ENCODE measurements at places on chromosomes 2 and 18.

- DNase-seq, result no peak
These were observed 211.8 kb downstream of the SLC8A1 start for GRCh38 chr2:40240070-40240469.

DNA sequence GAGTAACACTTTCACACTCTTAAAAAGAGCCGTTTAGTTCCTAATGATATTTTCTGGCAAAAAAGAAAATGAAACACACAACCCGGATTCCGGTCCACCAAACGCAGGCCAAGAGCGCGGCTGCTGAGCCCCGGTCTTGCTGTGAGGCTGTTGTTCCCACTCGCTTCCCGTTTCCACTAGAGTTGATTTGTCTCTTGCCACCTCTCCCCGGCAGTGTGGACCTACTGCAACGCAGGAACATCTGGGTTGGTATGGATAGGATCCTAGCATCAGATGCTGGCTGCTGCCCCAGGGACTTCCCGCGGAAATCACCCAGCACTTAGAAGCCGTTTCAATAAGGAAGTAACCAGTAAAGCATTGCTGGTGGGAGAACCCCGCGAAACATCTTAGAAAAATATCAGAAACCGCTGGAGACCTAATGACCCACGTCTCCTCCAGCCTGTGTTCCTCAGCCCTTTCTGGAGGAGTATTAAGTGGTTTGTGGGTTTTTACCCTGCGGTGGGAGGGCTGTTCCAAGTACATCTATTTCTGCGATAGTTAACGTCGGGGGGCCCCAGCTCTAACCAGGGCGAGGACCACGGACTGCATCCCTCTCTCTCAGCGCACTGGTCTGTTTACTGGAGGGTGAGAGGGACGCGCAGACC, 939 bp downstream of the DOCK10 start:
- peak; percentile 83 for DNase-seq

DNA sequence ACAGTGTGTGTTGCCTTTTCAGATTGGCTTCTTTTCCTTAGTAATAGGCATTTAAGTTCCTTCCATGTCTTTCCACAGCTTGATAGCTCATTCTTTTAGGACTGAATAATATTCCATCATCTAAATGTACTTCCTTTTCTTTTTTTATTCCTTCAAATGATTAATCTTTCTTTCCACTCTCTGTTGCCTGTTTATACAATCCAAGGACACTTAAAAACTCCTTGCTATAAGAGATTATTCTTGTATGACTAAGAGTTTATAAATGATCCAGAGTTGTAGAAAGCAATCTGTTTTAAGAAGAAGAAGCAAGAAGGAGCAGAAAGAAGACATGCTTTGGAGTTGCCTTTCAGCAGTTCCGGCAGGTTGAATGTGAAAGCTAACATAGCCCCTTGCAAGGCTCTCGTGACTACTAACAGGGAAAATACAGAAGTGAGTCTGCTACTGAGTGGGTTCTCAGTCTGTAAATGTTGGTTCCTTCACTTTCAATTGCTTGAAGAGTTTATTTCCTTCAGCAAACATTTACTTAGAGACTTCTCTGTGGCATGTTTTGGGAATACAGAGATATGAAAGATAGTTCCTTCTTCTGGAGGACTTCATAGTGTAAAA, 123.0 kb downstream of the PMAIP1 start:
- no peak for DNase-seq

GRCh38 chr2:27681841-27682240, 18.2 kb downstream of the SLC4A1AP start:
- DNase-seq, result no peak

DNA sequence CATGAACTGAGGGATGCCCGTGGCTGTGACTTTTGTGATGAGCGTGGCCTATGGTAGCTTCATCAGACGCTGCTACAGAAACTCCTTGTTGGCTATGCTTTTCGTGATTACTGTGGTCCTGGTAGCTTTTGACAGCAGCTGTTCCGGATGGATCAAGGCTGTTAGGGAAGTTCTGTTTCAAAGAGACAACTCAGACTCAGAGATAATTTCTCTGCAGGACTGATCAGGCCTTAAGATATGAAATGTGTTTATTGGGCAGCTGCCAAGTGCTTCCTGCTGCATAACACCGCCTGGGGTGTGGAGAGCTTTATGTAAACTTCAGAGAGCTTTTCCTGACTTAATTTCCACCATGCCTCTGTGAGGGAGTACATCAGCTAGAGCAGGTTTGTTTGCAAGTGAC, 243.8 kb downstream of the TSN start:
- DNase-seq, result no peak
